ENCODE measurements at places on chromosomes 1 and 21. TPM values are rescaled to one million over a fixed set of nuclear protein-coding genes. Genes with fewer than 3 reads are reported as not detected.
A peak's percentile ranks its signal among the peaks of the same experiment; 100 is the strongest.

- peak; percentile 16 for DNase-seq
Measured at GRCh38 chr1:192703283-192704206, 67.6 kb downstream of the RGS13 start.

- DNase-seq: no peak
Measured at GRCh38 chr1:32701421-32701911, 1.1 kb downstream of the SYNC start.

The SPRR1B gene
- total RNA-seq: not detected

The AMPD1 gene
- not detected for total RNA-seq

The FCRL2 gene
- total RNA-seq: 0.36 TPM

DNA sequence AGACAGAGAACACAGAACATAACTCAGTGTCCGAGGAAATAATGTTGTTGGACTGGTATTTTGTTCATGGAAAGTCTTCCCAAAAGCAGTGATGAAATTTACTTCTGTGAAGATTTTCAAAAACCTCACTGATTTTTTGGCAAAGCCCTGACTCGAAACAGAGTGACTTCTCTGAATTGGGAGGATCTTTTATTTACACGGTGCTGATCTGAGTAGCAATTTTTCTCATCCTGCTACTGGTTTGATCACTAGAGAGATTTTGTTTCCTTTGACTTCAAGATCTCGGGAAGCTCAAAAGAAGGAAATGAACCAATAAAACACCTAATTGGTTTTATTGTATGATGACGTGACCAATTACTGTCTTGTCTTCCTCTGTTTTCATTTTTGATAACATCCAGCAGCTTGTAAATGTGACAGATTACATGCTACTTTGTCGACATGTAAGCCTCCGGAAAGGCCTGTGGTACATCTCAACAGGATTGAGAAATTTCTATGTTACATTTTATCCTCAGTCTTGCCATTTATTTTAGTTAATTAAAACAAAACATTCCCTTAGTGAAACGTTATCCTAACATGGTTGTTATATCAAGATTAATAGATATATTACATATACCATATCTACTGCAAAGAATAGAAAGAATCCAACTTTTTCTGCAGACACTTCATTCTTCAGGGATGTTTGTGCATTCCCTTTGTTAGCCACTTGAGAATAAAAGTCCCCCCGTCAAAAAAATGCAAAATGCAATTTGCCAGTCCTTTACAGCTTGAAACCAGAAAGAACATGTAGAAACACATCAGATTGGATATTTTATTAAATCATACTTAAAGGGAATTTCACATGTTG is 42.8 kb upstream of the IFI44L start:
- no peak for DNase-seq

DNA sequence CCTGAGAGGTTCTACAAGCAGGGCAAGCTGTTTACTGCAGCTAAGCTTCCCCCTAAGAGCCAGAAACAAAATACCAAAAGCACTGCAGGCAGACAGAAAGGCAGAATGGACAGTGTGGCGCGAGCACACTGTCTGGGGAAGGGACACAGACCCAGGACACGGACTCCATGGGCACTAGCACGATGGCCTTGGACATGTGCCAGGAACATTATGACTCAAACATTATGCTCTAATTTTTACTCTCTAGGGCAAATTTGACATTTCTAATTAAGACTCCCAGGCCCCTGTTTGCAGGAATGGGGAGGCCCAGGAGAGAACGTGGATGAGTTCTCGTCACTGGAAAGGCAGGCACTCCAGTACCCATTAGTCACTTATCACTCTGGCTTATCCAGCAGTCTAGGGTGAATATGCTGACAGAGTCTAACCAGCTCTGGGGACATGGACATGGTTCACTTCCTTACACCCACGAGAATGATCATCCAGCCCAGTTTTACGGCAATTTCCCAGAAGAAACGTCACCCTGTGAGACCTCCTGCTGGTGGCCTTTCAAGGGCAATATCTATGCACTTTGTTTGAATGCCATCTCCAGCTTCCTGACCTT is 45.1 kb downstream of the CAPN8 start:
- no peak for DNase-seq

The APP gene
- total RNA-seq: 94.9 TPM

DNA sequence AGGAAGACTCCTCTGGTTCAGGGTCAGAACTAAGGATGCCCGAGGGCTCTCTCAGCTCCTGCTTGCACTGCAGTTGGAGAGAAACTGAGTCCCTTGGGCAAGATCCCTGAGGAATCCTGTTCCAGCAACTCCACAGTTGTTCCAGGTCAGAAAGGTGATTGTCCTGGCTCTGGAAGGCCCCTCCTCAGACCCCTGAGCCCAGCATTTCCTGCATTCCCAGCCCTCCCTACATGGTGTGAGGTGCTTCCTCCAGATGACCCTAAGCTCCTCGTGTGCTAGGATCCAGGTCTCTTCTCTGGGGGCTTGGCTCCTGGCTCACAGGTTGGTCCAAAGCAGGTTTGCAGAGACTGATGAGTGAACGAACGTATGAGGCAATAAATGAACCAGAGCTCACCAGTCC is 11.5 kb downstream of the LDLRAD1 start:
- DNase-seq: no peak

The DUSP12 gene
- total RNA-seq: 29.8 TPM

DNA sequence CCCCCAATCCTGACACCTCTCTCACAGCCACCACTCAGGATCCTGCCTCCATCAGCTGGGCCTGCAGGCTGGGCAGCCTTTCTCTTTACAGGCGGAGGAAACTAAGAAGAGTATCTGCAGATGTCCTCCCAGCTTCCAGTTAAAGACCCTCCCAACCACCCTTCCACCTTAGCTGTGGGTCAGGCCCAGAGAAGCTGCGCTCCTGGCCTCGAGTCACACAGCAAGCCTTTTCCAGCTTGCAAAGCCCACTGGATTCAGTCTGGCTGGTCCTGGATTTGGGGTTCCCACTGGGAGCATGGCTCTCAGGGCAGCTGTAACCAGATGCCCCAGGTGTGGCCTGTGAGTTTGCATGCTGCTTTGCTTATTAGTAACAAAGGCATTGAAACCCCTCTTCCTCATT is 19.9 kb downstream of the KCNQ4 start:
- DNase-seq: no peak

DNA sequence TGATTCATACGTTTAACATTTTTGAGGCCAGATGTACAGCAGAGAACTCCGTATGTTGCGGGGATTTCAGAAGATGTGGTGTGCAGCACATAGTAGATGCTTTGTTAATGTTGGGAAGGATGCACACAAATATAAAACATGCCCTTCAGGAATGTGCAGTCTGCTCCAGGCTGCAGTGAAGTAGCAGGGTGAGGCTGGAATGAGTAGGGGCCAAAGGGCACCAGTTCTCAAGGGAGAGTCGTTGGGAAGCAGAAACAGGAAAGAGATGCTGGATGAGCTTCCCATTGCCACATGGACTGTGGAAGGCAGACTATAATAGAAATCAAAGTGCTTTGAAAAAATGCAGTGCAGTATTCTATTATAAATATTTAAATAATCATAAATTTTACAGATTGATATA is 126.9 kb downstream of the NOS1AP start:
- DNase-seq: no peak

DNA sequence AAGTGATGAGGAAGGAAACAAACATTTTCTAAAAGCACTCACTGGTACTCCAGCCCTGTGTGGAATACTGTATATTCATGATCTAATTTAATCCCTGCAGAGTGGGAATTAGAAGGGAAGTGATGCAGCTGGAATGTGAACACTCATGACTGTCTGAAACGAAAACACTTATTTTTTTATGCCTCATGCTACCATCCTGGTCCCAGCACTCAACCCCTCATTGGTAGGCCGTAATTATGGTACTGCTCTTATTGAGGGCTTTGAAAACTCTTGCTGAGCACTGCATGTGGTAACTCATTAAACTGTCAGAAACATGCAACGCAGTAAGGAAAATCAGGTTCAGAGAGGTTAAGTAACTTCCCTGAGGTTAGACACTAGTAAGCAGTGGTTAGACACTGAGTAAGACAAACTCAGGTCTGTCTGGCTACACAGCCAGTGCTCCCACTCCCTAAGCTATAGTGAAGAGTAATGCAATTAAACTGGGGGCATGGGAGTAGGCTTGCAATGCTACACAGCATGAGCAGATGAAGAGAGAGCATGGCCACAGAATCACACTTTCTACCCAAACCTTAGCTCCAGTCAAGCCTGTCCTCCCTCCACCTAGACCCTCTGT is 17.3 kb upstream of the TNFSF4 start:
- DNase-seq: no peak

The JAM2 gene
- total RNA-seq: 9.6 TPM

The NAV1 gene
- 1.3 TPM for total RNA-seq

GRCh38 chr1:18978706-18979105 is 22.2 kb upstream of the IFFO2 start:
- DNase-seq: no peak

GRCh38 chr1:8170059-8170835 is 144.1 kb upstream of the ERRFI1 start:
- no peak for DNase-seq

GRCh38 chr1:97137862-97138514 is 416.4 kb downstream of the PTBP2 start:
- peak; percentile 20 for DNase-seq

DNA sequence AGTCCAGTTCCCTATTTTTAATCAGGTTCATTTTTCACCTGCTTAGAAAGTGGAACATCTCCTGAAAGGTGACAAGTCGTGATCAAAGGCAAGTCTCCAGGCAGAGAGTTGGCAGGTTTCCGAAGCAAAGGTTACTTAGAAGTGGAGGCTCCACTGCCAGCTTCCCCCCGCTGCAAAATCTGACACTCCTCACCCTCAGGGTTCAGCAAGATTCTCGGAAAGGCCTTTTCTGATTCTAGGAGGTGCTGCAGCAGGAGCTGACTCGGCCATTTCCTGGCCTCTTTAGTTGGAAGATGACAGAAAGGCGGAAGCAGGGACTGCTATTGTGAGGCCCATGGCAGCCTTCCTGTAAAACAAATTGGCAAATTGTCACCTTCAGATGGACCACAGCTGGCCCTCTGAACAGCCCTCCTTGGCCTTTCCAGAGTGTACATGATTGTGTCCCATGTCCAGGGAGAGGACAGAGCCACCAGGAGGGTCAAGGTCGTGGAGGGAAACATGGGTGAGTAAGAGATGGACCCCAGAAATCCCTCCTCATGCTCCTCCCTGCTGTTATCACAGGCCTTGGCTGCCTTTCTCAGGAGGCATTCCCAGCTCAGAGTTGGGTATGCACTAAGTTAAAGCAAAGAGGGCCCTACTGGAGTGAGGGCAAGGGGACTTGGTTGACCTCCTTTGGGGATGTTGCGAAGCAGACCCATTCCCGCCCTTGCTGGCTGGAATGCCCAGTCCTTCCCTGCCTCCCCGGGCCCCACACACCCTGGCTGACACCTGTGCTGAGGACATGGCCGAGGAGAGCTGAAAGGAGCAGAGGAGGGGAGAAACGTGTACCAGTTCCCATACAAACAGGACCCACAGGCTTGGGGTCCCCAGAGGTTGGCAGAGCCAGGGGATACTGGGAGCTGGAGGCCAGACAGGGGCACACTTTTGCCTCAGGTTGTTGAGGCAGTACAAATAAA is 115.5 kb upstream of the IRF2BP2 start:
- DNase-seq: no peak

GRCh38 chr1:239287296-239287695 is 99.1 kb upstream of the CHRM3 start:
- DNase-seq: no peak

The C1QTNF12 gene
- total RNA-seq: 0.96 TPM

DNA sequence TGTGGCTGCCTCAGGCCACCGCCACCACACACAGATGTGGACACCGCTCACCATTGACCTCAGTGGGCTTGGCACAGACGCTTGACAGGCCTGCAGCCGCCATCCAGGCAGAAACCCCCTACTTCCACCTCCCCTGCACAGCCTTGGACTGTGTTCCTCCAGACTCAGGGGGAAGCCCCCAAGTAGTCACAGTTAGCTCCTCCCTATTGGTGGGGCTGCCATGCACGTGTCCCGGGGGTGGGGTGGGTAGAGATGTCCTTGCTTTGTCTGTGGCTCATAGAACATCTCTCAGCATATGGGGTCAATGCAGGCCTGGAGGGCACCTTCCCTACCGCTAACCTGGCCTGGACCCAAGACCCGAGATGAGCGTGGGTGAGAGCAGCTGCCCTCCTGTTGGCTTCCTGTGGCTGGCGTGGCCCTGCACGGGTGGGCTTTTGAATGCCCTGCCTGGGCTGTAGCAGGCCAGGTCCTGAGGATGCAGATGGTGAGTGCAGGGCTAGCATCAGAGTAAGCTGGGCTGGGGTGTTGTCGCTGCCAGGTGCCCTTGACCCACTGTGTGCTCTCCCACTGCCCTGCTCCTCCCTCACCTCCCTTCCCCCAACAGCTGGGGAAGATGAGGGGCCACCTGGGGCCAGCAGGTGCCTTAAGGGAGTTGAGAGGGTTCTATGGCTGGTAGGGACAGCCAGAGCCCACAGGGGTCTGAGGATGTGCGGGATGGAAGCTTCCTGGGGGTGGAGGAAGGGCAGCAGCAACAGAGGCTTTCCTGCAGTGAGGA is 6.2 kb downstream of the CROCC start:
- no peak for DNase-seq

The BACE2 gene
- 0.18 TPM for total RNA-seq

The HES3 gene
- not detected for total RNA-seq

The UBIAD1 gene
- 20.6 TPM for total RNA-seq

DNA sequence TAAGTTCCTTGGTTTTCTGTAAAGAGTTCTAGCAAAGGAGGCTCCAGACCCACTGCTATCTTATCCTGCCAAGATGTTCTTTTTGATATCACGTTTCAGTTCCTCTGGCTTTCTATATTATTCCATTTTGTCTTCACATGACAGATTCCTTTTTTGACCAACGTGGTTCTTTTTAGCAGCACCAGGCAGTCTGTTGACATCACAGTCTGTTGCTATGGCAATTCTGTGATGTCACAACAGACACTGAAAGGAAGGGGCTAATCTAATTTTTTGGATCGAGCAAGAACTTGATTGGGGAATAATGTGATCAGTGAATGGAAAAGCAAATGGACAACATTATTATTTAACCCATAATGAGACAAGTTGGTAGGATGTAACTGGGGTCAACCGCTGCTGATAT is 64.5 kb upstream of the GOLT1A start:
- no peak for DNase-seq

- DNase-seq: no peak
Measured at GRCh38 chr1:229131243-229132105, 139.4 kb upstream of the RAB4A start.

GRCh38 chr1:240099329-240099728 is 7.6 kb downstream of the FMN2 start:
- DNase-seq: no peak

The KIAA0040 gene
- total RNA-seq: 29.2 TPM

GRCh38 chr1:198269646-198269940 is 112.8 kb downstream of the NEK7 start:
- no peak for DNase-seq

All from GM12878 (cell line).